ENCODE measurements at places on chromosomes 11 and 22.

DNA sequence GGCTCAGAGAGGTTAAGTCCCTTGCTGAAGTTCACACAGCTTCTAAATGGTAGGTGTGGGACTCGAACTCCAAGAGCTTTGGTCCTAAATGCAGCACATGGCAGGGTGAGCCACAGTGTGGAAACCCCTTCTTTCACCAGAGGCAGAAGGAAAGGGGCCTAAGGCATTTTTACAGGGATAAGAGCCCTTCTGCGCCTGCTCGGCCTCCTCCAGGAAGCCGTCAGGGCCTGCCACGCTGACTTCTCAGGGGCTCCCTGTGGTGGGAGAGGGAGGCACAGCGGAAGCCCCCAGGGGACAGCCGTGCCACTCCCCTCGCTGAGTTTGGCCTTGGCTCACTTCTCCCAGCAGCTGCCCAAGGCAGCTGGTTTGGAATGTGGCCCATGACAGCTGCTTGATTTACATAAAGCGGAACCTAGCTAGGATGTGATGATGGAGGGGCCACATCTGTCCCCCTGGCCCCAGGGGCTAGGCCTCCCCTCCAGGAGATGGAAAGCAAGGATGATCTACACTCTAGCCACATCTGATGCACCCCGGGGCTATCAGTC lies 35.4 kb downstream of the CD82 start:
- no peak for DNase-seq

- no peak for DNase-seq
These were observed 177.4 kb upstream of the BLID start for GRCh38 chr11:122293296-122294023.

DNA sequence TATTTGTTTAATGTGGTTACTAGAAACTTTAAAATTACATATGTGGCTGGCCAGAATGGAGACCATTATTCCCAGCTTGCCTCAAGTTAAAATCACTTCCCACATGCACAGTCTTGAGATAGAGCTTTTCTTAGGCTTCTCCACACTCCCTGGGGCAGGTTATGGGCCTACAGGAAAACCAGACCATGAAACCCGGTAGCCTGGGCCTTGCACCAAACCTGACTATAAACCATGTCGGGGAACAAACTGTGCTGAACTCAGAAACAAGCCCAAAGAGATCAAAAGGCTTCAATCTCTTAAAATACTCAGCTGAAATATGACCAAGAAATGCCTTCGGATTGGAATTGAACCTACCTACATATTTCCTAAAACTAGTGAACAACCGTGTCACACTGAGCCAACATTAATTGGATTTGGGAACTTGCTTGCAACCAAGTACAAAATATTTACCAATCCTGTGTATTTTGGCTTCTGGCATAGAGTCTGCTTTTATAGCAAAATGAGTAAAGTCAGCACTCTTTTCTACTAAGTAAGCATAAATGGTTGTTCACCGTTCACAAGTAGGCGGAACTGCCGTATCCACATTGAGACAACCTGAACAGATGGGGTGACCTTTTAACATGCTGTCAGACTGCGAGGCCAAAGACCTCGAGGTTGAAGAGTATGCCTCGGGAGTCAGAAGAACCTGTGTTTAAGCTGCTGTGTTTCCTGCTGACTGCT lies 199.5 kb downstream of the FAM76B start:
- DNase-seq, result no peak

DNA sequence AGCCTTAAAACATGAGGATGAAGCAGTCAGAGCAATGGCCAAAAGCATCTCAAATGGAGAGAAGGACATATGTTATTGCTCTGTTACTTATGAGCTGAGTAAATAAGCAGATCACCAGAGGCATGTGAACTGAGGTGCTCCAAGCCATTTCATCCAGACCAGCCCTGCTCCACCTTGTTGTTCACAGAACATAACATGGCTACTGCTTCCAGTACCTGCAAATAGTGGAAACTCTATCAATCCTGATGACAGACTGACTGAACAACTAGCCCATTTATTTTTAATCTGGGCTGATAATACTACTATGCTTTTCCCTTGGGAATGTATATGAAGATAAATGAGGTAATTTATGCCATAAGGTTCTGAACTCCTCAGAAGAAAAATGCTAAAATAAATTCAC lies 1164.7 kb downstream of the FAM181B start:
- DNase-seq, result no peak
